ENCODE measurements at places on chromosomes 2 and 18. TPM values are rescaled to one million over a fixed set of nuclear protein-coding genes. Genes with fewer than 3 reads are reported as not detected.

BCL11A gene
- 3.6 TPM for total RNA-seq

RUFY4 gene
- total RNA-seq = 1.0 TPM

GRCh38 chr2:15643791-15644585 is 52.3 kb downstream of the DDX1 start:
- DNase-seq = no peak

DNA sequence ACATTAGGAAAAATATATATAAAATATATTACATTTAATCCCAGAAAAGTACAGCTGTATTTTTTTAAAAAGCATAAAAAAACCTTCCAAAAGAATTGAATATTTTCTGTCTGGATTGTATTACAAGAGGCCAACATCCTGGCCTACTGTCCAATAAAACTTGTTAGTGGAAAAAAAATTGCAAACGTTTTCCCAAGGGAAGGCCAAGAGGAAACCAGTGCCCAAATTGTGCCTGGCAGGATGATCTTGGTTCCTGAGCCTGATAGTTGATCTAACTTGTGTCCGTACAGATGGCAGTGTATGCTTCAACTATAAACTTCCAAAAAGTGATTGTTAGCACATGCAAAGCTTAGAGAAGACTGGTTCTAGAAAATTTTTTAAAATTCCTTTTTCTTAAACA is 90.6 kb upstream of the LPIN2 start:
- DNase-seq = no peak

GRCh38 chr18:73199151-73199550 is 331.4 kb upstream of the NETO1 start:
- no peak for DNase-seq

DNA sequence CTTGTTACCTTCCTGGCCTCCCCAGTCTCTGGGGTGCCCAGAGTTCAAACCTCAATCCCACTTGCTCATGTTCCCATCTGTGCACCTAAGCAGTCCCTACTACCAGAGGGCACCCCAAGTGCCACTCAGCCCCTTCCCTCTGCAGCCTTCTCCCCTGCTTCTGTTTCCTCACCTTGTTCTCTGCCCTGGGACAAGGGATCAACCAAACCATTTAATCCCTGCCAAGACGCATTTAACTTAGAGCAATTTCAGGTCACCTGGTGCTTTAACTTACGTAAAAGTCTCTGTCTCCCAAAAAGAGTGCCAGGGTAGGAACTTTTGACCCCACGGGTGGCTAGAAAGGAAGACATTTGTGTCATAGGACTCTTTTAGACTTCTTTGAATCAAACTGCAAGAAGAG is 67.2 kb downstream of the SRD5A2 start:
- no peak for DNase-seq

- no peak for DNase-seq
Measured at GRCh38 chr2:156787517-156787916, 351.3 kb downstream of the GPD2 start.

DNA sequence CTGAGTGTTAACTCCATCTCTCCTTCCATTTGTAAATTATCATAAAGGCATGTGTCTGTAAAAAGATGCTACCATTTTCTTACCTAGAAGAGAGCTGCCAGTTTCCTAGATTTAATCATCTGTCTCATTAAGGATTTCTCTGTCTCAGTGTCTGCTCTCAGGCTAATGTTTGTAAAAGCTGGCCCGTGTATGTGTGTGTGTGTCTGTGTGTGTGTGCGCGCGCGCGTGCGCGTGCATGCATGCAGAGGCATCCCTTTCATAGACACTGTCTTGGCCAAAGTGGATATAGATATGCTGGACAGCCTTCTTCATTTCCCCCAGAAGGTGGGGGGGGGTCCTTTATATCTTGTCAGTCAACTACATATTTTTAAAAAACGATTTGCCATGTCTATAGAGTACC is 18.9 kb downstream of the MGAT5 start:
- DNase-seq = no peak

GRCh38 chr18:3603421-3604234 is 153.7 kb downstream of the TGIF1 start:
- DNase-seq = peak; percentile 24
